ENCODE measurements at places on chromosomes 5 and 9. TPM values are rescaled to one million over a fixed set of nuclear protein-coding genes. Genes with fewer than 3 reads are reported as not detected.

Gene GLRX
- 27.0 TPM for total RNA-seq

Gene TSSK1B
- not detected for total RNA-seq

Gene IRX4
- total RNA-seq: not detected

Gene FOXD4L5
- not detected for total RNA-seq

Gene CCL28
- 8.8 TPM for total RNA-seq

Gene PCDHB4
- total RNA-seq: 0.12 TPM

Gene CFAP90
- not detected for total RNA-seq

Gene MRNIP
- 9.3 TPM for total RNA-seq

Gene CDH18
- total RNA-seq: 22.2 TPM

Gene ARSI
- not detected for total RNA-seq

Gene SDHA
- 95.6 TPM for total RNA-seq
